Right lobe of liver (tissue), 6 donors: ENCODE measurements at places on chromosomes 6 and 20. TPM values are rescaled to one million over a fixed set of nuclear protein-coding genes. Genes with fewer than 3 reads are reported as not detected.
A peak's percentile ranks its signal among the peaks of the same experiment; 100 is the strongest.

DNA sequence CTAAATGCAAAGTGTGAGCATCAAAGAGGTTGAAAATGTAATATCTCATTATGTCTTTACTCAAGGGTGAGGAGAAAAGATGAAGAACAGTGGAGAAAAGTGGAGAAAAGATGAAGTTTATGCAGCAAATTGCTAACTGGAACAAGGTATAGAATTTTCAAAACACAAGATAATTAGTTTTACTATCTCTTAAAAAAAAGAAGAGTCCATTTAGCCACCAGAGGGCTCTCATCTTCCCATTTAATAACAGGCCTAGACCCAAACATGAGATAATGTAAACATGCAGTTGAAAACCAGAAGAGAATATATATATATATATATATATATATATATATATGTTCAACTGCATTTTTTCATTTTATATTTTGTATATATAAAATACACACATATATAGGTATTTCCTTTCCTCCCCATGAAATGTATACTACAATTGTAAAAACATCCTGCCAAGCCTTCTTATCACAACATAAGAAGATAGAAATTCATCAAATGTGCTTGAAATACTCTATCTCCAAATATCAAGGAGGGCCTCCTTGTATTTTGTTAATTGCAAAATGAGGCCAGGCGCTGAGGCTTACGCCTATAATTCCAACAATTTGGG, 78.4 kb downstream of the ADTRP start:
- no peak for DNase-seq

DNA sequence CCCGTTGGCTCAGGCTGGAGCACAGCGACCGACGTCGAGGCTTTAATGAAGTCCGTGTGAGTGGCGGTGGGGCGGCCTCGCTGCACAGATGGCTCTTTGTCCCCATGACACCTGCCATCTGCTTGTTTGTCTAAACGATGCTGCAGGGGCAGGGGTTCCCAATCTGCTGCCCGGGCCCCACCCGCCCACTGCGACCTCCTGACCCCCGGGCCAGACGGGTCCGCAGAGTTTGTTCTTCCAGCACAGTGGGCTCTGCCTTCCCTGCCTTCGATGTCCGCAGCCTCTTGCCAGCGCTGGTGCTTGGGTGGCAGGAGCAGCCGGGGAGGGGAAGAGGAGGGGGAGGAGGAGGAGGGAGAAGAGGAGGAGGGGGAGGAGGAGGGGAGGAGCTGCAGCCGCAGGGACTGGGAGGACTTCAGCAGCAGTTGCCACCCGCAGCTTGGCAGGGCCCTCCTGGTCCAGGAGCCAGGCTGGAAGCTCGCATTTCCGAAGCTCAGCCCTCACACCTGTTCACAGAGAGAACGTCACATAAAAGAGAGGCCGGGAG, 210.0 kb downstream of the DLL1 start:
- DNase-seq = peak; percentile 33

Gene ESR1
- total RNA-seq = 1.6 TPM

Gene GJA10
- total RNA-seq = not detected

- DNase-seq = no peak
These were observed 119.6 kb upstream of the DOK5 start for GRCh38 chr20:54355631-54356280.

GRCh38 chr20:37535443-37536132, 7.9 kb upstream of the BLCAP start:
- peak; percentile 28 for DNase-seq

Gene TFAP2C
- total RNA-seq = not detected

DNA sequence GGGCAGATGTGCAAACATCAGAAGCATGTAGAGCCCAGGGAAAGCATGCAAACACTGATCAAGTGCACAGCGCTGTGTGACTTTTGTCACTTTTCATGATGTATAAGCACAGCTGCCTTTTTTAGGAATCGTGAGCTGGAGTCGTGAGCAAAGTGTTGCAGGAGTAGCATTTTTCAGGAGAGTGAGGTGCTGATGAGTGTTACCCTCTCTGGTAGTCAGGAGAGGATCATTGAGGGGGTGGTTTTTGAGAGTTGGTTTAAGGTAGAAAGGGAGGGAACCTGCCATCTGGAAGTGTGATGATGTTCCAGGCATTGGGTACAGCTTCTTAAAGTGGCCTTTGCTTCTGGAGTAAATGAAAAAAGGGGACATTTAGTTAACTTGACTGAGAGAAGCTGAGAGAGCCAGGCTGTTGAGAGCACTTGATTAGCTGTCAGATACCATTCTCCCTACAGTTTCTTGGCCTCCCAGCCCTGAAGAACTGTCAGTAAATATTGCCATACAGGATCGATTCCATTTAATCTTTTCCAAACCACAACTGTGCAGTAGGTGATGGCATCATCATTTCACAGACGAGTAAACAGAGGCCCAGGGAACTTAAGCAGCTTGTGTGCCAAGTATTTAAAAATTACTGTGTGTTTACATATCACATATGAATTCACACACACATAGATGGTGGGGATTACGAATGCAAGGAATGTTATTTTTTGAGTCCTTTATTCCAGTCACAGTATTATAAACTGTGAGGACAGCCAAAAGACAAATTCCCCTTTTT, 28.9 kb downstream of the TPD52L1 start:
- no peak for DNase-seq

DNA sequence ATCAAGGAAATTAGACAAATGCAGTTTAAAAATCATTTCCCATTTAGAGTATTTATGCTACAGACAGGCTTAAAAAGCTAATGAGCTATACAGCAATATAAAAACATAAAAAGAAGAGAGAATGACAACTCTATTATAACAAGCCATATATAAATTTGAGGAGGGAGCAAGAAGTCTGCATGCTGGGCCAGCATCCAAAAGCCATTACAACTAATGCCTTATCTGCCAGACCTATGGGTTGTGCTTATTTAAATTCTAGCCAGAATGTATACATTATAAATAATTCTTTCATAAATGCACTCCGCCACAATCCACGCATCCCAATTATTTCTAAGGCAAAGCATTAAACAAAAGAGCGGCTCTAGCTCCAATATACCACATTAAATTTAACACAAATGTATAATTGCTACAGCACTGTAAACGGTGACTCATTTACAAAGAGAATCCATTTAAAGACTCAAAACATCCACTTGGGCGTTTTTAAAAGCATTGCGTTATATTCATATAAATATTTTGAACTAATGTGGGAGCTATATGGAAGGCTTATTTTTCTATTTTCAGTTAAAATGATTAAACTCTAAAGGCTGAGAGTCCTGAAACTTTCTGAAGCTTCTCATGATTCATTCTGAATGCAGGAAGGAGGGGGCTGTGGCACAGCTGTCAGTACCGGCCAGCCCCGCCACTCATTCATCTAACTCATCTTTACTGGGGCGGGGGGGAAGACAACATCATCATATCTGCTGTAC, 37.7 kb upstream of the RAB22A start:
- DNase-seq = no peak

Gene COX4I2
- not detected for total RNA-seq

Gene TREML2
- total RNA-seq = not detected

DNA sequence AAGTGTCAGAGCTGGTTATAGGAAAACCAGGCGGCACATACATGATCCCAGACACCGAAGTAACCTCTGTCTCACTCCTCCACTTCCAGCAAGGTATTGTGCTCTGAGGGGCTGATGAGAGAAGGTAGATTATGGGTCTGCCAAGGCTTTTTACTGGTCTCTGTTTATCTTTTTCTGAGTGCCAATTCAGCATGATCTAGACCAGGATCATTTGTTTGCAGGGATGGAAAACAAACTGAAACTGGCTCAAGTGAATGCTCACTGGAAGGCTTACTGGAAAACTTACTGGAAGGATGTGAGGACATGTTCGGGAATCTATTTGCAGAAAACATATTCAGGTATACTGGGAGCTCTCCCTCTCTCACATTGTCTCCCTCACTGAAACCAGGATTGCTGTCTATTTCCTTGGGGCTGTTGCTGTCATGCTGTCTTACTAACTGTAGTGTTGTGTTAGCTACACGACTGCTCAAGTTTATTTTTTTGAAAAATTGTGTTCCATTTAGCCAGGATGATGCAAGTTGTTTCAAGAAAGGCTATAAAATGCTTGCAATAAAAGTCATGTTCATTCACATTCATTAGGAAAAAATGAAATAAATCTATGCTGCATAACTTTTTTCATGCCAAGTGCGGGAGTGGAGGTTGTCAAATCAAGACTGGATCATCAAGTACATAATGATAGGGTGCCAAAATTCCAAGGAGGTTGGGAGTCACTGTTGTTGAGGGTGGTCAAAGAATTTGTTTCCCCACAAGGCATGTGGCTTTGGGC, 37.0 kb downstream of the KLHL31 start:
- DNase-seq = no peak

GRCh38 chr6:7418238-7418905, 28.8 kb downstream of the RIOK1 start:
- no peak for DNase-seq

Gene HCK
- total RNA-seq = 5.3 TPM

- no peak for DNase-seq
These were observed 93.2 kb downstream of the CLVS2 start for GRCh38 chr6:123089226-123089625.

GRCh38 chr6:145749632-145750031, 14.3 kb upstream of the EPM2A start:
- no peak for DNase-seq

Gene KIAA1755
- total RNA-seq = 1.7 TPM

Gene POM121L2
- not detected for total RNA-seq

Gene CST1
- total RNA-seq = not detected

GRCh38 chr6:52019092-52019491, 68.3 kb downstream of the PKHD1 start:
- DNase-seq = peak; percentile 49

GRCh38 chr6:33429750-33430052, 9.8 kb downstream of the SYNGAP1 start:
- DNase-seq = no peak

DNA sequence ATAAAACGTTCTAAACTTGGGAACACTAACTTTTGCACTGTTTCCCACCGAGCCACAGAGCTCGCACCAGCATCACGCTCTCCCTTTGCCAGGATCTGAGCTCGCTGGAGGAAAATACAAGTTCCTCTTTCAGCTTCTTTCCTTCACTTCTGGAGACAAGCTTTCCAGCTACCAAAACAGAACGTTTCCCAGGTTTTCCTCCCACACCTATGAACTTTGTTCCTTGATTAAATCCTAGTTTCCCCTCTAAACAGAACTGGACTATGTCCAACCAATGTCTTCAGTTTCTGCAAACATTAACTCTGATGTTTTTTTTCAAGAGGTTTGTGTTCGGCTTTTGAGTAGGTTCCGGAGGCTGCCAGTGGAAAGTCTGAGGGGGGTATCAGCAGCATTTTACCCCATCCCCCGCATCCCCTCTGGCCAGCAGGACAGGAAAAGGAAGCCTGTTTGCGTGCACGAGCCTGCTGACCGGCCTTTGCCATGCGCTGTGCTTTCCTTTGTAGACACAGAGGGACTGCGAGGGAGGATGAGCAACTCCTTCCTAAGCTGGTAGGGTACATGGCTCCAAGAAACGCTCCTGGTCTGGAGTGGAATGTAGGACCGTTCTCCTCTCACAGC, 135.5 kb downstream of the LY86 start:
- peak; percentile 72 for DNase-seq

Gene RSPH9
- total RNA-seq = not detected

DNA sequence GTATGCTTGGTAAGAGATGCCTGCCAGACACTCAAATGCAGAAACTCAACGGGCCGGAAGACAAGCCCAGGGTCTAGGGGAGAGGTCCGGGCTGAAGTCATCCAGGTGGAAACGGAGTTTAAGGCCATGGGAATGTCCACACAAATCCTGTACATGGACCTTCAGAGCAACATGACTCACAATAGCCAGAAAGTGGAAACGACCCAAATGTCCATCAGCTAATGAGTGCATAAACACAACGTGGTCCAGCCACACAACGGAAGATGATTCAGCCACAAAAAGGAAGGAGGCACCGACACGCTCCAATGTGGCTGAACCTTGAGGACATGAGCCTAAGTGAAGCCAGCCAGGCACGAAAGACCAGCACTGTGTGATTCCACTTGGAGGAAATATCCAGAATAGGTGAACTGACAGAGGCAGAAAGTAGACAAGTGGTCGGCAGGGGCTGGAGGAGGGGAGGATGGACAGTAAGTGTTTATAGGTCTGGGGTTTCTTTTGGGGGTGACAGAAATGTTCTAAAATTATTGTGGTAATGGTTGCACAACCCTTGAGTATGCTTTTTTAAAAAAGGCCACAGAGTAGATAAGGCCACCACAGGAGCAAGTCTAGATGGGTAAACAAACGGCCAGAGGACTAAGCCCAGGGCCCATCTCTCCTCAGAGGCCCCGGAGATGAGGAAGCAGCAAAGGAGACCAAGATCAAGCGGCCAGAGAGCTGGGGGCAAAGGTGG, 105.6 kb downstream of the PREX1 start:
- peak; percentile 40 for DNase-seq

DNA sequence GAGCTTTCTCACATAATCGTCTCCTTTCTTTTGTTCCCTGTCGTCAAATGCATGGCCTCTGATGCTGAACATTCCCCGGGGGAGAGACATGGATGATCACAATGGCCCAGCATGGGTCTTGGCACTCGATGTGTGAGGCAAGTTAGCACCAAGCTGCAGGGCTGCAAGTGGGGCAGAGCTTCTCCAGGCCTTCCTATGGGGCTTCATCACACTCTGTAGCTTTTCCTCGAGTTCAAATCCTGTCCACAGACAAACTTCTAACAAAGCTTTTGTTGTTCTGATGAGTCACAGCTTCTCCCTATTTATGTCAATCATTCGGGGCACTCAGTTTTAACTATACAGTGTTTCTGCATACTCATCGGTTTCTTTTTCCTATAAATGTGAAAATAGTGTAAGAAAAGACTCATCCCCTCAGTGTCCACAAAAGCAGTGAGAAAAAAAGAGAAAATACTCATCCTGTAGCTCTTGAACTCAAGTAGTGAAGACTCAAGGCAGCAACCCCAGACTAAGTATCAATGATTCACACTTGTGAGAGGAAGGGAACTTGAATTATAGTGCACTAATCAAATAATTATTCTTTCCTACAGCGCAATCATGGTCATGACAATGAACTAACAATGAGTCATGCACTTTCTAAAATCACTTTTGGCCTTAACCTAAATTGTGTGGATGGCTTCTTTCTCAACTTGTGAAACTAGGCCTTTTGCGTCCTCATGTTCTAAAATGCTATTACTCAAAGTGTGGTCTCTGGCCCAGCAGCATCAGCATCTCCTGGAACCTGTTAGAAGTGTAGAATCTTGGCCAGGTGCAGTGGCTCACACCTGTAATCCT, 68.4 kb upstream of the NOX3 start:
- DNase-seq = no peak

DNA sequence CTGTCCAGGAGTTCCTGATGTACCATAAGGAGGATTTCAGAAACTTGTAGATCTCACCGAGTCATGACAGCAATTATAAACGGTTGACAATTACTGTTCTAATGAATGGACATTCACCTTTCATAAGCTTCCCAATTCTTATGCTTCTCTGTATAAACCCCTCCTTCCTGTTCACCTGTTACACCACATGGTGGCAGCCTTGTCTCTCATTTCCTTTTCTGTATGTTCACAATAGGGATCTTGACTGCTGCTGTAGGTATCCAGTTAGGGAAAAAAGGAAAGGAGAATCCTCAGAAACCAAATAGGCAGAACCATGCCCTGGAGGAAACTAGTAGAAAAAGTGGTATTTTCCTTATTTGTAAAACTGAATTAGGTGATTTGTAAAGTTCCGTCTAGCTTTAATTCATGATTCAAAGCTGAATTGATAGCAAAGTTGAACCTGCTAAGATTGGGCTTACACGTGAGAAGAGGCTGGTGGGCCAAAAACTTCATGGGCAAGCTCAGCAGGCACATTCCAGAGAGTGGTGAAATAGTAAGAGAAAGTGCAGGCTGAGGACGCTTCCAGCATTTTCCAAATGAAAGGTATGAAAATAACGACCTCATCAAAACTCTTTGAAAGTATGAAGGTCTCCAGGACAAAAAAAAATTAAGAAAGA, 29.0 kb upstream of the TBPL1 start:
- DNase-seq = peak; percentile 70

GRCh38 chr20:14989535-14990290, 652.3 kb upstream of the FLRT3 start:
- DNase-seq = no peak

Gene C20orf202
- 0.19 TPM for total RNA-seq
